ENCODE measurements at places on chromosomes 3 and 15.

DNA sequence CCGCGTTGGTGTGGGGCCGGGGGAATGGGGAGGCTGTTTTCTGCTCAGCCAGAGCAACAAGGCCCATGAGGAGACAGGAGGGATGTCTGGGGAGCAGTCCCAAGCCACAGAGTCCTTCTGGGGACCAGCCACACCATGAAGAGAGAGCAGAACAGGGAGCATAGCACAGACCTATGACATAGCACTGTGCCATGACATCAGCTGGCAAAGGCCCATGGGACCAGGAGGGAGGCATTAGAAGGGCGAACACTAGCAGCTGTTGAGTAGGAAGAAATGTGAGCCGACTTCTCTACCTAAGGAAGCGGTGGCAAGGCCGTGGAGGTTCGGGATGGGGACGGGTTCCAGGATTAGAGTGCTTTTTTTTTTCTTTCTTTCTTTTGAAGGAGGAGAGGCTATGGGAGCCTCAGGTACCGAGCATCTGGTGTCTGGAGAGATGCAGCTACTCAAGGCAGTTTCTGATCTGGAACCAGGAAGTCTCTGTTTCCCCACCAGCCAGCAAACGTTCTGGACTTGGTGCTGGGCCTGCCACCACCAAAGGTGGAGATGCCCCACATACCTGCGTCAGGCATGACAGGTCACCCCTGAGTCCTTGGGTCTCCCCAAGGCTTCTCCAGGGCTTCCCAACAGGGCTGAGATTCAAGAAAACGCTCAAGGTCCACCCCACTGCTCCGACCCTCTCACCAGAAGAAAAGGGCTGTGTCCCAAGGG lies 77.3 kb upstream of the CGNL1 start:
- DNase-seq: no peak

DNA sequence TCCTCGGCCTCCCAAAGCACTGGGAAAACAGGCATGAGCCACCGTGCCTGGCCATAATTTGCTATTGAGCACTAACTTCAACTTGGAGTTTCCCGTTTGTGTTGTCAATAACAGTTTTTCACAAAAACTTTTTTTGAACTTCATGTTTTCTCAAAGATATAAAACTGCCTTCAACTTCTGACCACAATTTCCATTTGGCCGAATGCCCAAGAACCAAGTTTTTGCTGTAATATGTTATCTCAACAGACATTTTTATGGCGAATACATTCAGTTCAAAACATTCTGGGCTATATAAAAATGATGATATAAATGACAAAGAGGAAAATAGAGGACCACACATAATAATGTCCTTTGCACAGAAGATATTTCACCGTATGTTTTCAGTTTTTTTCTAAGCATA lies 56.4 kb downstream of the NEDD4 start:
- DNase-seq: peak; percentile 37

DNA sequence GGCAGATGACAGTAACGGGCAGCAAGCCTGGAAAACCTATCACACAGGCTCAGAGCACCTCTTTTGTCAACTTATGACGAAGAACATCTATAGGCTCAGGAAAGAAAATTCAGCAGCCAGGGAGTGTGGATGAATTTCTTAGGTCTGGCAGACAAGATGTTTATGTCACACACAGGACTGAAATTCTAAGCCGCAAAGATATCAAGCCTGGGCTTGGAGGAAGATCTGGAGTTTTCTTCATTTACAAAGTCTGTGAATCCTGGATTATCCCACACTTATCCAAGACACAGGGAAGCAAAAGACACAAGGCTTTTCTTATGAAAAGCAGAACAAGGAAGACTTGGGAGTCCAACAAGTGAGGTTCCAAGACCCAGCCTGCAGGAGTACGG lies 23.4 kb upstream of the CHCHD6 start:
- DNase-seq: no peak

GRCh38 chr3:184642631-184643285 lies 69.1 kb downstream of the MAGEF1 start:
- no peak for DNase-seq

- DNase-seq: no peak
Observed at GRCh38 chr15:85616549-85617110, 178.1 kb downstream of the KLHL25 start.

- no peak for DNase-seq
Observed at GRCh38 chr15:30650012-30650929, 24.3 kb downstream of the ARHGAP11B start.

DNA sequence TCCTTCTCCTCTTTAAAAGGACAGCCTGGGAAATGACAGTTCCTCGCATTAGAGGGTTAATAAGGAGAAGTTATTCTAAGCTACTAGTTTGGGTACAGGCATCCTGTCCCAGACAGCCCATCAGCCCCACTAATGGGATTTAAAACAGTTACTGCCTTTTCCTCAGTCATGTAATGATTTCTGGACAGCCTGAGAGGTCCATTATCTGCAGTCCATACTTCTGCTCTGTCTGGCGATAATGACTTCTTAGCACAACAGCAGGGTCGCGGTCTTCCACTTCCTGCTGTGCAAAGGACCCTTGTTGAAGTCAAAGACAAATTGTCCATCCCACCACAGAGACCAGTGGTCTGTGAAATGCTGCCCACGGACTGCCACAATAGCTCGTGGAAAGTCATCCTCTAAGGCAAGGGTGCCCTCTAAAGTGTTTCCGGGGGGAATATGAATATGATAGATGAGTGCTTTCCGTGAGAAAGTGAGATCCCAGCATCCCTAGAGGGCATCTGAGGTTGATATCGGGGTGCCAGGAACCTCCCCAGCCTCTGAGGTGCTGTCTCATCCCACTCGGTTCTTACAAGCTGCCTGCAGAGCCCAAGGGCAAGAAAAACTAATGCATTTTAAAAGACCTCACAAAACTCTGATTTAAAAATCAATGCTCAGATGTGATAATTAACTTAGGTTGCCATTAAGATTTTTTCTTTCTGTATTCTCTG lies 100.7 kb downstream of the SHOX2 start:
- DNase-seq: no peak

DNA sequence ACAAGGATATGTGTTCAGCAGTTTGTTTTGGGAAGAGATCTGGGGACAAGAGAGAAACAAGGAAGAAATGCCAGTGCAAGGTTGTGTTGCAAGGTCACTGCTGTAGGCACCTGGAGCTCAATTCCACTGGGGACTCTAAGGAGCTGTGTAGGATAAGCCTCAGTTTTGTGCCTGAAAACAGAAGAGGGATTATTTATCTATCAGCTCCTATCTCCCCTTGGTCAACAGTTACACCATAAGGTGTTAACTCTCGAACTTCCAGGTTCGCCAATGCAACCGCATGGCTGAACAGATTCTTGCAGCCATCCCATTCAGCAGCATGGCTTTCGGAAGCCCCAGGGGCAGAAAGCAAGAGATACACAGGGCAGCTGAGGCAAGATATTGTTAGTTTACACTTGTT lies 41.6 kb upstream of the CNOT10 start:
- no peak for DNase-seq

DNA sequence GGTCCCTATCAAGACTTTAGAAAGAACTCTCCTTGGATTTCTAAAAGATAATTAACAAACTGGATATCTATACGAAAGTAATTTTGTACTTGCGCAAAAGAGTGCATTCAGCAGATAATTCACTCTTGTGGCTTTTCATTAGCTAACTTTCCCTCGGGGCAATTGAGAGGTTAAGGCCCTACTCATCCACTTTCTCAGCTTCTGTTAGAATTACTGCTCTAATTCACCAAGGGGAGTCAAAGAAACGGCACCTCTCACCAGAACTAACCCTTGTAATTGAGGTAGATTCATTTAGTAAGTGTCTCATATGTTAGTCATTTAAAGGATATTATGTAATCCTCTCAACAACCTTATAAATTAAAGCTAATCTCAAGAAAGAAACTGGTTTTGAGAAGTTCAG lies 22.5 kb upstream of the MB21D2 start:
- no peak for DNase-seq

GRCh38 chr3:46959161-46959511 lies 17.4 kb downstream of the CCDC12 start:
- DNase-seq: no peak

DNA sequence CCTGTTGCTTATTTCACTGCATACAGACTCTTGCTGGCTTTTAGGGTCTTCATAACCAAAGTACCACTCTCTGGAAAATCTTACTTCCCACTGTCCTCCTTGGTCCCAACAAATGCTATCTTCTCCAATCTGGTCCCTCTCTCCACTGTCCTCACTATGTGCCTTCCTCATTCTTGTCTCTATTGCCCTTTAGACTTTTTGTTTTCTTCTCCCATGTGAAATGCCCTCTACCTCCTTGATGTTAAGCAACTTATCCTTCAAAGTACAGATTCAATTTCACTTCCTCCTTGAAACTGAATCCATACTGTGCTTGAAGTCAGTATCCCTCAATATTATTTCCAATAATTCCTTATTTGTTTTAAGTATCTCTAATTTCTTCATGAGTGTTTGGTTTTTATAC lies 60.8 kb downstream of the CGGBP1 start:
- DNase-seq: no peak

GRCh38 chr15:101579631-101580163 lies 72.5 kb downstream of the TM2D3 start:
- DNase-seq: peak; percentile 10

GRCh38 chr3:52220380-52221026 lies 4.9 kb downstream of the TLR9 start:
- no peak for DNase-seq

- peak; percentile 86 for DNase-seq
Observed at GRCh38 chr3:143901105-143901504, 52.8 kb upstream of the SLC9A9 start.

GRCh38 chr3:186360779-186361178 lies 1.3 kb downstream of the DGKG start:
- DNase-seq: no peak

Measured in AG09309 (cell line).